ENCODE measurements at places on chromosomes 4 and X. TPM values are rescaled to one million over a fixed set of nuclear protein-coding genes. Genes with fewer than 3 reads are reported as not detected.

- DNase-seq, result no peak
Observed at GRCh38 chrX:85309717-85310116, 65.9 kb downstream of the ZNF711 start.

DNA sequence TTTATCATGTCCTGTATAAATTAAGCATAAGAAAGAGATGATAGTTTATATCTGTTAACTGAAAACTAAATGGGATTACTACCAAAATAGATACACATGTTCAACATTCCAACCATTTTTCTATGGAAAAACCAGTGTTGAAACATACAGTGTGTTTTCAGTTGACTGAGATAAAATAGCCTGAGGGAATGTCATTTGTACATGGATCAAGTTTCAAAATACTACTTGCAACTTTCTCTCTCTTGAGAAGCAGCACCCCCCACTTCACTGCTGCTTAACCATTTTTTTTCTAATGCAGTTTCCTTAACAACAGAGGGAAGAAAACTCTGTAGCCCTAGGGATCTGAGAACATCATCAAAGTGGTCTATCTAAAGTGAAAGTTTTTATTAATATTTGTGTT, 70.8 kb downstream of the NPNT start:
- no peak for DNase-seq

GRCh38 chr4:79827283-79827682, 245.7 kb downstream of the ANTXR2 start:
- DNase-seq, result no peak

DNA sequence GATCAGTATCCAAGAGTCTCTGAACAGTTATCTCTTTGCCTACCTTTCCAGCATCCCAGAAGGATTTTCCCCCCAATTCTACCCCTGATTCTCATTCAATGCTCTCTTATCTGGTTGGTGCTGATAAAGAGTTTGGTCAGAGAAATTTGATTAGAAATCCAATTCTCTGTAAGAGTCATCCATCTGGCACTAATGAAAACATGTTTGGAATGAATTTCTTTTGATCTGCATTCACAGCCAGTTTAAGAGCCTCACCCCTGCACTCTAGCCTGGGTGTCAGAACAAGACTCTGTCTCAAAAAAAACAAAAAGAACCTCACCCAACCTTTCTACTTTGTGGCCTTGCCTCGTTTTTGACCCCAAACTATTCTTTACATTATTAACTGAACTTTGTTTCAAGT, 122.1 kb downstream of the MANBA start:
- no peak for DNase-seq

- no peak for DNase-seq
Observed at GRCh38 chrX:150688911-150689451, 4.2 kb upstream of the MTMR1 start.

- DNase-seq, result peak; percentile 69
Observed at GRCh38 chrX:2325076-2325784, 175.5 kb downstream of the DHRSX start.

DNA sequence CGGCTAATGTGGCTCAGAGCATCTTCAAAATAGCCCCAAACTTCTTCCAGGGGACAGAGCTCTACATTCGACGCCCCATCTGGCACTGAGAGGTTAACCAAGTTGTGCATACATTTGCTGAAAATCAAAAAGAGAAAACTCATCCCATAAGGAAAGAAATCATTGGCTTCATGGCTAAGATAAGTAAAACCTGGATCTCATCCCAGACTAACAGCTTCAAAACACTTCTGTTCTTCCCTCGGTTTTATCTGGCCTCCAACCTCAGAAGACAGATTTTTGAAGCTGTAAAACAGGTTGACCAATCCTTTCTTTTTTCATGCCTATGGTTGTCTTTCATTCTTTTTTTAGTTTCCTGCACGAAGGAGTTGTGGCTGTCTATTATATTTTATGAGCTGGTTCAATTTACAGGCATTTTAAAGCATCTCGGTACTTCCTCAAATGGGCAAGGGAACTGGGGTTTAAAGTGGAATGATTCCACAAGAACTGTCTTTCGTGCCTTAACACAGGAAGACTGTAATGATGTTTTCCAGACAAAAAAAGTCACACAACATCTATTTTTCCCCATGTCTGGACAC, 107.6 kb downstream of the DLG3 start:
- no peak for DNase-seq

- DNase-seq, result no peak
Observed at GRCh38 chr4:155047755-155048154, 160.7 kb upstream of the NPY2R start.

- no peak for DNase-seq
Observed at GRCh38 chr4:148962539-148963290, 520.5 kb upstream of the NR3C2 start.

DNA sequence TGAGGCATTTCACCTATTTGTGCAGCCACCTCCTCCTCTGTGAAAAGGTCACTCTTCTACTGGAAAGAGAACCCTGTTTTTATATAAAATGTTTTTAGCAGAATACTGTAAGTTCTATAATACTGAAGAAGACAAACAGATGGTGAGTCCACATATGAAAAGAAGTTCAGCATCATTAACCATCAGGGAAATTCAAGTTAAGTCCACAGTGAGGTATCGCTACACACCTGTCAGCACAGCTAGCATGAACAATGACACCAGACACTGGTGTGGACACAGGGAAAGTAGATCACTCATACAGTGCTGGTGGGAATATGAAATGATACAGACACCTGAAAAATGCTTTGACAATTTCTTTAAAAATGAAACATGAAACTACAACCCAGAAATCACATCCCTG, 133.0 kb downstream of the MAD2L1 start:
- no peak for DNase-seq

- DNase-seq, result no peak
Observed at GRCh38 chr4:72326692-72327632, 242.1 kb downstream of the ADAMTS3 start.

GRCh38 chr4:36011381-36011780, 232.9 kb downstream of the ARAP2 start:
- no peak for DNase-seq

DNA sequence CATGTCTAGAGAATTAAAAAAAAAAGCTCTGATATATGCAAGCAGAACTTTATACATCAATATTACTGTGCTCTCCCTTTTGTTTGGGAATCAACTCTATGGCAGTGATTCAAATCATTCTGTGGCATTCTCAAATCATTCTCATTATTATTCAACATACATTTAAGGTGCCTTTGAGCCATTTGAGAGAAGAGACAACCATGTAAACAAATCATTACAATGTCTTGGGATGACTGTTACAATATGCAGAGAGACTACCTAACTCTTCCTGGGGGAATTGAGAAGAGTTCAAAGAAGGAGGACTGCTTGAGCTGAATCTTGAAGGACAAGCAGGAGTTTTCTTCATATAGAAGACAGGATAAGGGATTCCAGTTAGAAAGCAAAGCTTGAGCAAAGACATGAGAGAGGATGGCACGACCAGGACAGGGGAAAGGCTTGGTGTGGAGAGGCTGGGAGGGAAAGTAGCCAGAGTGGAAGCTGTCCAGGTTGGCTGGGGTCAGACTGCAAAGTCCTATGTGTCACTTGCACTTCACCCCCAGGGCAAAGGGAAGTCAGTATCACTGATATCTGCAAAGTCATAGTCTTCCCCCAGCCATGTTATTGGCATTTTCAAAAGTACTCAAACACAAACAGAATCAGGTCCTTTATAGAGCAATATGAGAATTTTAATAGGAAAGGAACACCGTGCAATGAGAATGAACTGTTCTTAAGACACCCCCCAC, 9.0 kb downstream of the SEC24D start:
- DNase-seq, result no peak

DNA sequence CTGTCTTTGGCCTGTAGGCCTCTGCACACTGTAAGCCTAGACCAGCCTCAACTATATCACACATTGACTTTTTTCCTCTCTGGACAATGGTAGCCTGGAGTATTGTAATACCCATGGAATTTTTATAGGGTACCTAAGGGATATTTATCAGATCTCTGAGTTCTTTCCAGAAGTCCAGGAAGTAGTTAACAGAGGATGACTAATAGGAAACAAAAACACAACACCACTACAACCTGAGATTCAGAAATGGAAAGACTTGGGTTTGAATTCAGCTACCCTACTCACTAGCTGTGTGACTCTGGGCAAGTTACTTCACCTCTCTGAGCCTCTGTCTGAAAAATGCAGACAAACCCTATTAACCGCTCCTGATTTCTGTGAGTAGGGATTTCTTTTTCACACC, 7.7 kb upstream of the STX18 start:
- DNase-seq, result no peak

DNA sequence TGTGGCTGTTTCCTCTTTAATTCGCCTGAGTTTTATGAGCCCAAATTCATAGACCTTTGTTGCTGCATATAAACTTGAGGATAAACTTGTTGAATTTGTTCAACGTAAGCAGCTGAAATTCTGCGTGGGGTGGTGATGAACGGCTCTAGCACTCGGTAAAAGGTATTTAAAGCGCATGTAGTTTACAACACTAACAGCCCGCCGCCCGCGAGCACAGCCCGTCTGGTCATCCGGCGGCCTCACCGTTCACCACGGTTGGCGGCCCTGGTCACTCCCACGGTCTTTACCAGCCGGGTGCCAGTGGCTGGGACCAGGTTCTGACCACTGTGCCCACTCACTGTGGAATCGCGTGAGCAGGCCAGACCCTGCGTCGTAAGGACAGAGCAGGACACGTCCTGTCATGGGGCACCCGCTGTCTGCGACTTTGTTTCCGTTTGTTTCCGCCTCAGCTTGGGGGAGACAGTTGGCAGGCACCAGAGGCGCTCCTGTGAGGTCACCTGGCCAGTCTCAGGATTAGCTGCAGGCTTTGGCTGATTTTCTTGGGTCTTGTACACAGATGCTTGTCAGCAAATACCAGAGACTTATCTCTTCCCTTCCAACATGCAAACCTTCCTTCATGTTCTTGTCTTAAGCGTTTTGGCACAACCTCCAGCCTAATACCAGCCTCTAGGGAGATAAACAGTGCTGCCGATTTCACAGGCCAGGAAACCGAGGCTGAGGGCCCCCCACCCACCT, 36.8 kb upstream of the SPON2 start:
- peak; percentile 29 for DNase-seq

DNA sequence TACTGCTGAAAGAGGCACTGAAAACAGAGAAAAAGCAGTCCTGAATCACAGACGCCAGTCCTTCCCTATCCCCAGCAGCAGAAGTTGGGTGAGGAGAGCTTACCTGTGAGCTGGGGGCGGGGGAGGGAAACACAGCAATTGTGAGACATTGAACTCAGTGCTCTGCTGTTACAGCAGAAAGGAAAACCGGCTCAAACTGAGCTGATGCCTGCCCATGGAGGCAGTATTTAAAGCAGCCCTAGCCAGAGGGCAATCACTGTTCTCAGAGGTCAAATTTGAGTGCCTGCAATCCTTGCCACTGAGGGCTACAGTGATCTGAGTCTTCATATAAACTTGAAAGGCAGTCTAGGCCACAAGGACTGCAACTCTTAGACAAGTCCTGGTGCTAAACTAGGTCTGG, 220.7 kb downstream of the GRXCR1 start:
- no peak for DNase-seq

- no peak for DNase-seq
Observed at GRCh38 chr4:158130204-158130603, 42.6 kb downstream of the GASK1B start.

- no peak for DNase-seq
Observed at GRCh38 chr4:175369087-175369486, 443.0 kb downstream of the GPM6A start.

GRCh38 chr4:86243750-86244149, 116.1 kb downstream of the MAPK10 start:
- no peak for DNase-seq

Gene CFAP99
- total RNA-seq, result 0.46 TPM

Gene SCML2
- total RNA-seq, result 1.3 TPM

Gene PNMA5
- total RNA-seq, result not detected

Gene EDA
- 2.3 TPM for total RNA-seq

Gene ITM2A
- 13.7 TPM for total RNA-seq

Gene TMSB15A
- 0.42 TPM for total RNA-seq

Gene MAGEA2B
- total RNA-seq, result not detected

Gene CCDC120
- total RNA-seq, result 15.7 TPM

All from left colon (tissue), 2 donors.